ENCODE measurements at places on chromosomes 3 and 15.

DNA sequence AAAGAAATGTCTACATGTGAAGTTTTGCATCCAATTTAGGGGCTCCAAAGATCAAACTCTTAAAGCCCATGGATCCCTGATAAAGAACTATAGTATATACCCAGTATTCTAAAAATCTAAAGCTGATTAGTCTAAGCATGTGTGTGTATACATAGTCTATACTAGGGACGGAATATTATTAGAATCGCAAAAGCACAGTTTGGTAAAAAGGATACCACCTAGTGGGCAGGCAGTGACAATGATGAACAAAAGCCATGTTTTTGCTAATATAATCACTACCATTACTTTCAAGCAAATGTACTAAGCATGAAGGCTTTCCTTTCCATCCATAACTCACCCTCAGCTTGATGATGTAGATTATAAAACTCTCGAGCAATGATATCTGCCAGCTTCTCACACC lies 16.5 kb downstream of the POLQ start:
- peak; percentile 10 for DNase-seq

DNA sequence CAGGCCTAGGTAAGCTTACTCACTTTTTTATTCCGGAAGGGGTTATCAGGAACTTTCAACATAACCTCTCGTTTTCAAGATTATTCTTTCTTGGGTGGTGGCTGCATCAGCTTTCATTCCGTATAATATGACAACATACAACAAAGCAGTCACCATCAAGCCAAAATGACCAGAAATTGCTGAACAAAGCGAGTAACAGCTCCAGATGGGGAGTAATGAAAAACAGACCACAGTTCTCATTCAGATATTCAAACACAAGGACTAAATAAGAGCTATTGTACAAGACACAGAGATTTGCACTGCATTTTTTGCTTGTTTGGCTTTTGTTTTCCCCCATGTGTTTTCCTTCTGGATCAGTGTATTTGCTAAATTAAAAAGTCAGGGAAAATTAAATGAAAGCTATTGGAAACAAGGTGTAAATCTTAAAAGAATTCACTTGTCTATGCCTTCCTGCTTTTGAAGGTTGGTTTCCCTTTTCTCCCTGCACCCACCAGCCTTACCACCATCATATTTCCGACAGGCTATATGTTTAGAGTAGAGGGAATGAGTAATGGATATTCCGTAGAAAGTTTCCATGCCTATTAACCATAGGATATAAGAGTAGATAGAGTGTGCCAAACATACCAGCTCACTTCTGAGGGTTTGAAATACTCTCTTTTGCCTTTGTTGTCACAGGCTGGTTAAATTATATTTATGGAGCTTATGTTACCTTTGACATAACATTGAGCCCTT lies 213.6 kb downstream of the RBMS3 start:
- no peak for DNase-seq

- DNase-seq: peak; percentile 82
Observed at GRCh38 chr3:177777699-177778098, 580.4 kb upstream of the TBL1XR1 start.

DNA sequence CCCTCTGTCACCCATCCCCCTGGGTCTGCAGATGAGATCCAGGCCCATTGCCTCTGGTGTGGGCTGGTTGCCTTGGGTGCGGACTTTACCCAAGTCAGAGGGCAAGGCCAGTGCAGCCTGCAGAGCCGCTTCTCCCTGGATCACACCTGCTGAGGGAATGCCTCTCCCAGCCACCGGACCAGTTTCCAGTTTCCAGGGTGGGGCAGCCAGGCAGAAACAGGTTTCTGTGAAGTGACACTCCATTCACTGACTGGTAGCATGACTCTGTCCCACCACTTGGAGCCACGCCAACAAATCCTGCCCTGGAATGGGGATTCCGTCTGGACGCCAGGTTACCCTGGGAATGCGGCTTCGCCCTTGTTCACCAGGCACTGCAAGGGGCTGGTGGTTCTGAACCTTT lies 30.0 kb downstream of the PAQR5 start:
- peak; percentile 11 for DNase-seq

DNA sequence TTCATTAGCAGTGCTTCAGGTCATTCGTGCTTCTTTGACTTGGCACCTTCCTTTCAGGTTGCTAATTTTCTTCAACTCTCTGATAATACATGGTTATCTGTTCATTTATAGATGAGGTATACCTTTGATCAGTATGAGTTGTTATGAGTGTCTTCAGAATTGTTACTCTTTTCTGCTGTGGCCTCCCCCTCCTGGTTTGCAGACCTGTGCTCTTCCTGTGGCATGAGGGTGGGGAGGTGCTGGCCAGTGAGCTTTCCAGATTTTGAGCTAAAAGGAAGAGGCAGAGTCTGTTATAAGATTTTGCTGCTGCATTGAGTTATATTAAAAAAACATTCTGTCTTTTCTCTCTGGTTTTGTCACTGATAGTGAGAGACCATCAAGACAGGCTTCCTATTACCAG lies 30.8 kb upstream of the GOLGA6L9 start:
- no peak for DNase-seq

DNA sequence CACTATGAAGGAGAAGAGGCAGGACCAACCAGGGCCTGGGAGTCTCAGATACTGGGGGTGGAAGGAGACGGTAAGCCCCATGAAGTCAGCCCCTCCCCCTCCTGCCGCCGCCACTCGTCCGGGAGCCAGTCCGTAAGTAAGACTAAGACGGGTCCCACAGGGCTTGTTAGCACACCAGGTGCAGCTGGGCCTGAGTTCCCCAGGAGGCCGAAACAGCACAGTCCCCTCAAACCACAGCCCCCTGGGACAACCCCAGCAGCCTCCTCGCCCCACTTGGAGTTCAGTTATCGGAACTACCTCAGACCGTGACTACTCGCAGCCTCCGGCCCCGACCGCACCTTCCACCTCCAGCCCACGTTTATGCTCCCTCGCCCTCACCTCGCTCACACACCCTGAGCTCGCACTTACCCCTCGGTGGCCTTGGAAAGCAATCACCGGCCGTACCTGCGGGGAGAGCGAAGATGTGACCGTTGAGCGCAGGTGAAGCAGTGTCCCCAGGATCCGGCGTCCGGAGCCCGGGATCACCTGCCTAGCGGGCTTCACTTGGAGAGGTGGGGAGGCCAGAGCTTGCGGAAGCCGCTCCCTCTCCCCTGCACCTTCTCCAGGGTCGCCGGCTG lies 557 bp downstream of the ELL3 start:
- peak; percentile 70 for DNase-seq

DNA sequence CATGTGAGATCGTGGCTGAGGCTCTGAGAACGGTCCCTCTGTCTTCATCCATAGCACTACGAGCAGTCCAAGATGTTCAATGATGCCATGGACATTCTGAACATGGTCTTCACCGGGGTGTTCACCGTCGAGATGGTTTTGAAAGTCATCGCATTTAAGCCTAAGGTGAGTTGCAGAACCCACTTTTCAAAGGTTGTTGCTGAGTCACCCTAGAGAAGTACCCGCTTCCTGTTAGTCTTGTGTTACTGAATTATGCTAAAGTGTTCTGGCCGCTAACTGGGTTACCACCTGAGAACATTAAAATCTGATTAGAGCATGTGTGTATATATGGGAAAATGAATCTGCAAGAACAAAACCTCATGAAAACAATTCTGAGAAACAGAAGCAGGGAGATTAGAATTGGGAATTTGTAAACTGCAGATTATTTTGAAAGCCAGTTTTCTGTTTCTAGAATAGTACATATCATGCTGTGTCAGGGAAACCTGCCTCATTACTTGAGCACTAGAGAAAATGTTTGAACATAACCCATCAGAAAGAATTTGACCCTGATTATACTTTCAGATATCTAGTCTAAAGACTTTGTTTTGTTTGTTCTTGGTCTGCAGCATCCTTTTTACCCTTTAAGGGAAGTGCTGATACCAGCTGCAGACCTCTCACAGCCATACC lies 92.6 kb downstream of the CHDH start:
- DNase-seq: no peak

DNA sequence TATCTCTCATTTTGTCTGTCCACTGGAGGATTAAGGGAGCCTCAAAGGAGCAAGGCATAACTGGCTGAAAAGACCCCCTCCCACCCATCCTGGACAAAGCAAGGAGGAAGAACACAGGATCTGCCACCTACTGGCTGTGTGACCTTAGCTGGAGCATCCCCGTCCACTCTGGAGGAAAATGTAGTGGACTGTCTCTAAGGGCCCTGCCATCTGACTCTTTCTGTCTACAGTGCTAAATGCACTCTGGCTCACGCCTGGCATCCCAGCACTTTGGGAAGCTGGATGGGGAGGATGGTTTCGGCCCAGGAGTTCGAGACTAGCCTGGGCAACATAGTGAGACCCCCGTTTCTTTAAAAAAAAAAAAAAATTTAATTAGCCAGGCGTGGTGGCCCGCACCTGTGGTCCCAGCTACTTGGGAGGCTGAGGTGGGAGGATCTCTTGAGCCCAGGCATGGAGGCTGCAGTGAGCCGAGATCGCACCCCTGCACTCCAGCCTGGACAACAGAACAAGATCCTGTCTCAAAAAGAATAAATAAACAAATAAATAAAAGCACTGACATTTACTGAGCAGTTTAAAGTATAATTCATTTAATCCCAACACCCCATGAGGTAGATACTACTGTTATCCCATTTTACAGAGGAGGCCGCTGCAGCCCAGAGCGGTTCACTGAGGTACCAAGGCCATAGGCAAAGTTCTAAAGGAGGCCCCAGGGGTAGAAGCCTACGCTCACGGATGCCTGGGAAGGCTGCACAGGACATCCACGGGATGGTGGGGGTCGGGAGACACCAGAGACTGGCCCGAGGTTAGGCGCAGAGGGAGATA lies 1.1 kb downstream of the TBC1D2B start:
- DNase-seq: no peak

DNA sequence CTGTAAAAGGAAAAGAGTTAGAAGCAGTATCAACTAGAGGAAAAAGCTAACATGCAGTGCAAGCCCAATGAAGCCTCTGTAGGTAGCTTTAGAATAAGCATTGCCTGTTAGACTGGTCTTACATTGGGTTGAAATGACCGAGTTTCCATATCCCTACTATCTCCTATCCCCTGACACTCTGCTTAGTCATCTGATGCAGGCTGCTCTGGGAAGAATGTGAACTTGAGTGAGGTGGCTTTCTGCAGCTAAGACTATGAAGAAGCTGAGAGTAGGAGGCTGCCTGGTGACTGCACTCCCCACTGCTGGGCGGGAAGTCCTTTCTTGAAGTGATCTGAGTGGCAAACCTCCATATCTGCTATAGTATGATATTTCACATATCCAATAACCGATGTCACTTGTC lies 64.7 kb downstream of the OXSM start:
- no peak for DNase-seq

GRCh38 chr15:80856400-80856799 lies 77.2 kb downstream of the CEMIP start:
- DNase-seq: no peak

DNA sequence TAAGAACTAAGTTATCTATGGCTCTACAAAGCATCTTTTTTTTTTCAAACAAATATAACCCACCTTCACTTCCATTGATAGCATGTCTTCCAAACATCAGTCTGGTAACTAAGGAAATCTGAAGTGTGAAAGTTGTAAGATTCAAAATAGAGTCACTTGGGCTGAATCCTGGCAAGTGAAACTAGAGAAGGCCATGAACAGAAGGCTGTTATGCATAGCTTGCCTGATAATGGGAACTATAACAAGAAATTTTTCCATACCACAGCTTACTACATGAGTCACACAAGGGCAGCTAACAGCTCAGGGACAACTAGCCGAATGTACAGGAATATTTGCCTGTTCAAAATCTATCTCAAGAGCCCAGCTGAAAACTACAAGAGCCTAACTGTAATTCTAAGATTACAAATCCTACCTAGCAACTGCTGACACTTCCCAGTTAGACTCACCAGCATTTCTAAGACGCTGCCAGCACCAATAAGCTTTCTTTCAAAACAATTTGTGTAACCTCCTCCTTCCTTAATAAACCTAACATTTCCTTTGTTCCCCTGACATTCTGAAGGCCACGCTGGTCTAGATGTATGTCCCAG lies 1066.5 kb downstream of the PLOD2 start:
- no peak for DNase-seq

DNA sequence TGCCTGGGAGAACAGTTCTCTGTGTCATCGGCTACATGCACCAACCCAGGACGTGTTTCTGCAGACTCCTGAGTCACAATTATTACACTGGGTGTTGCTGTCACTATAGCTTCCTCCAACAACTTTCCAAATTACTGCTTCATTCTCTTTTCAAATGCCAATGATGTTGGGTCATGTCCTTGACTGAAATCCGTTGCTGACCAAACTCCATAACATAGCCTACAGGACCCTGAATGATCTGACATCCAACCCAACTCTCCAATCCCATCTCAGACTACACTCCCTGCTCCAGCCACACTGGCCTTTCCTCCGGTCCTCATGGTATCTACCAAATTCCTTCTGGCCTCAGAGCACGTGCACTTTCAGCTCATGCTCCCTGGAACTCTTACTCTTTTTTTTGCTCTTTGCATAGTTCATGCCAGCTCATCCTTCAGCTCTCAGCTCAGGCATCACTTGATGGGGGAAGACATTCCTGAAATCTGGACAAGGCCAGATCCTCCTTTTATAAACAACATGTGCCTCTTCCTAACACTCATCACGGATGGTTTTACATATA lies 108.8 kb upstream of the PTPRG start:
- DNase-seq: no peak

GRCh38 chr3:74287557-74287956 lies 326.9 kb downstream of the CNTN3 start:
- no peak for DNase-seq

GRCh38 chr15:88898736-88899135 lies 3.4 kb upstream of the HAPLN3 start:
- no peak for DNase-seq

- peak; percentile 61 for DNase-seq
Observed at GRCh38 chr3:120909602-120909878, 1.5 kb downstream of the STXBP5L start.

DNA sequence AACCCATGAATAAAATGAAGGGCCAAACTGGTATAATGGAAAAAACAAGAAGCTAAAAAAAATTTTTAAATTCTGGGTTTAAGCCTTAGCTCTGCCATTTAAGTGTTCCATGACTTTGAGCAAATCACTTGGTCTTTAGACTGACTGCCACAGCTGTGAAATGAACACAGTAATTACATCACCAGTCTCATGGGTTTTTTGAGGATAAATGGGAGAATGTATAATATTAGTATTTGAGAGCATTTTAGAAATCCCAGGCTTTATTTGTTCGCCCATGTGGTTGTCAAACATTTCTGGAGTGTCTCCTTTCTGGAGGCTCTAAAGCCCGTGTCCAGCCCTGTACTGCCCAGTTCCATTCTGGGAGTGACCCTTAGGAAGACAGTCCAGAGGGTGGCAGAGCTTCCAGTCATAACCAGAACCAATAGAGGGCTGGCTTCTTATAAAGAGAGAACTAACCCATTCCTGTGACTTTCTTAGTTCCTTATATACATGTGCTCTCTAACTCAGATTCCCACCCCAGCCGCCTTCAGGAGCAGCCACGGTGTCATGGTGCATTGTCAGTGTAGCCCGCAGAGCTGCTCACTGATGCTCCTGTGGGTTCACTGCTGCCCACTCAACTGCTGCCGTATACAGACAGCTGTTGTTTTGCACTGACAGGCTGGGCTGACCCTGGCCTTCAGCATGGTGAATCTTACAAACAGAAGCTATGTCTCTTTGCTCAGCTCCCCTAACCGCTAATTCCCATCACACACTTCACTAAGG lies 44.7 kb downstream of the BOC start:
- DNase-seq: no peak

GRCh38 chr3:152069871-152070270 lies 196.4 kb downstream of the SUCNR1 start:
- no peak for DNase-seq

GRCh38 chr3:63960048-63960711 lies 48.0 kb upstream of the SCAANT1 start:
- DNase-seq: peak; percentile 3

- peak; percentile 34 for DNase-seq
Observed at GRCh38 chr3:147191795-147192385, 214.5 kb downstream of the ZIC4 start.

- no peak for DNase-seq
Observed at GRCh38 chr15:49331442-49331841, 91.6 kb upstream of the FGF7 start.
